ENCODE measurements at places on chromosomes 1 and 21. TPM values are rescaled to one million over a fixed set of nuclear protein-coding genes. Genes with fewer than 3 reads are reported as not detected.

Gene CIART
- total RNA-seq, result 6.3 TPM

Gene OR2T29
- not detected for total RNA-seq

Gene PCAT6
- 5.4 TPM for total RNA-seq

Gene RNF186
- total RNA-seq, result not detected

Gene PLA2G2C
- not detected for total RNA-seq

Gene FOXO6
- total RNA-seq, result 1.2 TPM

Gene FNBP1L
- 57.8 TPM for total RNA-seq

Gene ANKRD35
- total RNA-seq, result 0.07 TPM

Gene PAQR7
- 15.1 TPM for total RNA-seq

Gene CTSE
- total RNA-seq, result not detected

Gene CITED4
- 7.1 TPM for total RNA-seq

DNA sequence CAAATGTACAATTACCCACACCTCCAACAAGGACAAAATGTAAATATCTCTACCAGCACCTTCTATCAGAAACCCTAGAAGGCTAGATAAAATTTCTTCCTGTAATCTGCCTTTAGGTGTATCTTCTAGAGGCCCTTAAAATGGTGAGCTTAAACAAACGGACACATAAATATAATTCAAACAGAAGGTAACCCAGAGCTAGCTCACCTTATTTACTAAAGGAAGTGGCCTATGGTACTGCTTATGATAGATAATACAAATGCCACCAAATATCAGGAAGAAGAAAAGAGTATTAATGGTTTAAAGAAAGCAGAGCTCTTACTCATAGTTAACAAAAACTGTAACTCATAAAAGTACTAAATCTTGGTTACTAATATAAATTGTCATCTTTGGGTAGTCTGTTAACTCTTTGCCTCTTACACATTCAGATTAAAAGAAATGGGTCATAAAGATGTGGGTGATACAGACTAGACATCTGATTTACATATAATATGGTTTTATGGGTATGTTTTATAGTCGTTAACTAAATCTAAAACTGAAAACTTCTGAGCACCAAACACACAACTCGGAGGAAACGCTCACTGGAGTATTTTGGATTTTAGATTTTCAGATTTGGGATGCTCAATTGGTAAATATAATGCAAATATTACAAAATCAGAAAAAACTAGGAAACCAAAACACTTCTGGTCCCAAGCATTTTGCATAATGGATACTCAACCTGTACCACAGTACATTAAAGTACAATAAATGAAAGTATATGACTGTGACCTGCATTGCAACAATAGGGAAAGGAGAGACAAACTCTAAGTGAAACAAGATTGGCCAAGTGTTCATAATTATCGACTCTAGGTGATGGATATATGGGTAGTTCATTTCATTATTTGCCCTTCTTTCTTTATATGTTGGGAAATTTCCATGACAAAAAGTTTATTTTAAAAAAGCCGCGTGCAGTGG lies 23.2 kb downstream of the TRIT1 start:
- no peak for DNase-seq

- DNase-seq, result no peak
Measured at GRCh38 chr1:62240651-62241370, 46.2 kb downstream of the L1TD1 start.

DNA sequence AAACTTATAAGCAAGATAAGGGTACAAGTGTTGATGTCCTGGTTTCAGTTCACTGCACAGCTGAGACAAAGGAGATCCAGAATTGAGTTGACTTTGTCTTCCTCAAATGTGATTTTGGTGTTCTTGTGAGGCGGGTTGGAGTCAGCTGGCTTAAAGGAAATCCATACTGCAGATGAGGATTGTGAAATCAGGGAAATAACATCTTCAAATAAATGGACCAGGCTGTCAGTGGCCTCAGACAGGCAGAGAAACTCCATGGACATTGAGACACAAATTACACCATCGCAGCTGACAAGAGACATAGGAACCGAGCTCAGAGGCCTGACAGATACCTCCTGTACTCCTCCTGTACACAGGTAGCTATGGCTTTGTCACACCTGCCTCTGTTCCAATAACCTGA lies 27.0 kb upstream of the REG4 start:
- no peak for DNase-seq

GRCh38 chr21:29697555-29698193 lies 242.1 kb downstream of the GRIK1 start:
- peak; percentile 30 for DNase-seq

GRCh38 chr1:107593501-107594209 lies 371.3 kb downstream of the VAV3 start:
- DNase-seq, result no peak

- no peak for DNase-seq
Measured at GRCh38 chr1:229114850-229115365, 156.0 kb upstream of the RAB4A start.

DNA sequence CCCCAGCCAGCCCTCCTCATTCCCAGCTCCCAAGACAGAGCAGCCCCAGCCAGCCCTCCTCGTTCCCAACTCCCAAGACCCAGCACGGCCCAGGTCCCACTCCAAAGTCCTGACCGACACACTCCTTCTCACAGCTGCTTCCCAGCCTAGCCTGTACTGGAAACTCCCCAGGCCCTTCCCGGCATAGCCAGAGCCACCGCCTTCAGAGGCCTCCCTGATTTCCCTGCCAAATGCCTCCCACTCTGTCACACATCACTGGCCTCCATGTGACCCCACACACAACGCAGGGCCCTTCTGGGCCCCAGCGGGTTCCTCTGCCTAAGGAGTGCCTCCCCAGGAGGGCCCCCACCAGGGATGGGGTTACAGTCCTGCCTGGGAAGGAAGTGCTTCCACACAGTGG lies 2.8 kb downstream of the UBE2J2 start:
- DNase-seq, result peak; percentile 57

- peak; percentile 60 for DNase-seq
Measured at GRCh38 chr1:156583821-156584622, 4.5 kb downstream of the TTC24 start.

- no peak for DNase-seq
Measured at GRCh38 chr1:37621326-37621870, 13.3 kb downstream of the RSPO1 start.

DNA sequence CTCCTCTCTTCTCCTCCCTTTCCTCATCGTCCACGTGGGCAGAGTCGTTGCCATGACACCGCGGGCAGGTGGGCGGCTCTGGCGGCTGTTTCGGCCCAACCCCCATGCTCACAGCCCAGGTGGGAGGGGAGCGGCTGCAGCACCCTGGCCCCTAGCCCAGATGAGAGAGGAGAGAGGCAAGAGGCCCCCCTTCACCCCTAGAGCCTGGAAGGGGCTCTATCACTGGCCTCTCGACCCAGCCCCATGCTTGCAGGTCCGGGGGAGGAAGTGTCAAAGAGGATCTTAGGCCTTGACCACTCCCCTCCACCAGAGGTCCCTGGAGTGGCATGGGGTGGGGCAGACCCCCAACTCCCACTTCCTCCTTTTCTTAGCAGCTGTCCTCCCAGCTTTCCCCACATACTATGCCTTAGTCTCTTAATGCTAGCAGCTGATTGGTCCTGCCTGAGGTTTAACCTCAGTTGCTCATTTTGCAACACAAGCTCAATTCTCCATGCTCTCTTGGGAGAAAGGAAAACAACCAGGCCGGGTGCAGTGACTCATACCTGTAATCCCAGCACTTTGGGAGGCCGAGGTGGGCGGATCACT lies 10.4 kb downstream of the DLGAP3 start:
- no peak for DNase-seq

DNA sequence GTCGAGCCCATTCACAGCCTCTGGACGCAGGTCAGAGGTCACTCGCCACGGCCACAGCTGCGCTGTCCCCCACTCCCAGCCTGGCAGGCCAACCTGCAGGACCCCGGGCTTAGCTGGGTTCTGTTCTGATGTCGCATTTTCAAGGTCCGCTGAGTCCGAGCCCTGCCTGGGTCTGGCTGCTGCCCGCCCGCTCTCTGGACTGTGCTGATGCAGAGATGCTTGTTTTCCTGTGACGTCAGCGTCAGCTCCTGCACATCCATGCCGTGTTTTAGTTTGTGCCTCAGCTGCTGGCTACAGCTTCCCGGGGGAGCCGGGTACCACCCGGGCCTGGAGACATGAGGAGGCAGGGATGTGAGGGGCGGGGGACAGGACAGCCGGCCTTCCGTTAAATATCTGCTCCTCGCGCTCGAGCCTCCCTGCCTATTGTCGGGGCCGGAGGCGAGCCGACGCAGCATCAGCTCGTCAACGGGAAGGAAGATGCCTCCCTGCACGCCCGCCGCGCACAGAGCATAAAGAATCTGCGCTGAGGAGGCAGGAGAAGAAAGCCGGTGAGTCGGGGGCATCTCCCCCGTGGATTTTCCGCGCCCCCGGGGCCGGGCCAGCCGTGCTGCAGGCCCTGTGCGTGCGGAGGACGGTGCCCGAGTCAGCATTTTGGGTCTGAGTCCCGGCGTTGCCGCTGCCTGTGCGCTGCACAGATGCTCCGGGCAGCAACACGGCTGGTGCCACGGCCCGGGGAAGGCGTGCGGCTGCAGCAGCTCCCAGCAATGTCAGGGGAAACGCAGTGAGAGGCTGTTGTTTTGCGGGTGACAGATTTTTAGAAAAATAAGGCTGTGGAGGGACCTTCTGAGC lies 23.4 kb downstream of the PRKCZ start:
- DNase-seq, result peak; percentile 66

- DNase-seq, result no peak
Measured at GRCh38 chr1:97685360-97685759, 235.5 kb downstream of the DPYD start.

DNA sequence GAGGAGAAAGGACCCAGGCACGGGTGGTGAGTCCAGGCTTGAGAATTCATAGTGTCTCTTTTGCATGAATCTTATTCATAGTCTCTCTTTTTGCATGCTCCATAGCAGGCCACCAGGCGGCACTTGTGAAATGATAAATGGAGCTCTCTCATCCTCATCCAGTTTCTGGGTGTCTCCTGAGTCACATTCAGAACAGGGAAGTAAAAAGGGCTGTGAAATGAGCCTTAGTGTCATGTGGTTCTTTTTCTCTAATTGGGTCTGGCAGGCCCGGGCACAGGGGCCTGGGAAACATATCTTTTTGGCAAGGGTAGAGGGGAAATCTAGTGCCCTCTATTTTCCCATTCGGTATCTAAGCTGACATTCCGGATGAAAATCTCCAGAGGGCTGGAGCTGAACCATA lies 19.1 kb upstream of the NCF2 start:
- DNase-seq, result peak; percentile 55

DNA sequence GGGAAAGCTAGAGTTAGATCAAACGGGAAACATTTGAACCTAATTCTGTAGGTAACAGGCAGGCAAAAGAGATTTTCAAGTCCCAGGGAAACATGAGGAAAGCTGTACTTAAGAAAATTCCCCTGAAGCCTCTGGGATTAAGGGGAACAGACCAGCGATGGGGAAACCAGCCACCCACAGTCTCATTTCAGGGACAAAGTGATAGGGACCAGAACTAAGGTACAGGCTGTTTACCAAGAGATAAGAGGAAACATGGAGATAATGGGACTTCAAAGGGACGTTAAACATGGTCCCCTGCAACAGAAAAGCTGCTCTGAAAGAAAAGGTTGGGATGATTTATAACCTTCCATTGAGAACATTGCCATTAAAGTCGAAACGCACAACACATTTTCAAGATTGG lies 84.4 kb downstream of the NTPCR start:
- no peak for DNase-seq

GRCh38 chr1:58839147-58839795 lies 55.4 kb upstream of the JUN start:
- DNase-seq, result no peak

GRCh38 chr1:38045401-38046332 lies 926 bp downstream of the POU3F1 start:
- no peak for DNase-seq

GRCh38 chr1:3117879-3118278 lies 48.9 kb downstream of the PRDM16 start:
- no peak for DNase-seq

- no peak for DNase-seq
Measured at GRCh38 chr1:172498857-172499256, 34.1 kb upstream of the SUCO start.

GRCh38 chr1:78911956-78912880 lies 94.3 kb downstream of the ADGRL4 start:
- no peak for DNase-seq

DNA sequence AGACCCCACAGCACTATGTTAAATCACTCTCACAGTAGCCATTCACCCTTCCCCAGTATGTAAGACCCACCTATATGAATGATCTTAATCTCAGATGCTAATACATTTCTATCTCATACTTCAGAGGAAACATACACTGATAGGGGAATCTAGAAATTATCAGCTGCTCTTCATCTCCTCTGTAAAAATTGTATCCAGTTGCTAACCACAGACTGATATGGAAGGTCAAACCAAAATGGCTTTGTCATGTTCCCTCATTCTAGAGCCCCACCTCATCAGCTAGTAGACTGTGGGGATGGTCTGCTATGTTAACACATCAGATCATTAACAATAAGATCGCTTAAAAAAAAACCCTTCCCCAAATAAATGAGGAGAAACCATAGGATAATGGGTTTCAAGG lies 71.7 kb downstream of the UBR4 start:
- no peak for DNase-seq

- DNase-seq, result no peak
Measured at GRCh38 chr1:174219606-174220370, 60.5 kb downstream of the RABGAP1L start.

- DNase-seq, result no peak
Measured at GRCh38 chr1:100614570-100614969, 76.6 kb downstream of the GPR88 start.

- no peak for DNase-seq
Measured at GRCh38 chr1:231605149-231606100, 21.2 kb upstream of the DISC1 start.

DNA sequence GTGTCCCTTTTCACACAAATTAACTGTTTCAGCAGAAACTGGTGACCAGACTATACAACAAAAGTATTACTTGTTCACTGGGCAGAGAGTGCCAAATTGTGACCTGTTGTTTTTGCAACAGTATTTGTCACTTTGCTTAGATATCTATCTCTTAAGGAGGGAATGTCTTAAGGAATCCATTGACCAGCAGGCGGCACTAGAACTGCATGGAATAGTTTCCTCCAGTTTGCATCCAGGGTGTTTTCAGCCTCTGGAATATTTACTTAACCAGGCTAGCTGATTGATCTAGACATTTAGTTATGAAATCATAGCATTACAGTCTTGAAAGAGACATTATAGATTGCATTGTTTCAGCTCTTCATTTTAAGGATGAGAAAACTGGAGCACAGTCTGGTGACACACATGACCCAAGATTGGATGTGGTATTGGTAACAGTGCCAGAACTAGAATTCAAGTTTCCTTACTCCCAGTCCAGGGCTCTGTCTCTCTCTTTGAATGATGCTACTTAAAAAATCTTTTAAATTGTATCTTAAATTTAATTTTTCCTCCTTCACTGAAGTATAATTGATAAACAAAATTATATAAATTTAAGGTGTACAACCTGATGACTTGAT lies 16.9 kb downstream of the RPTN start:
- peak; percentile 36 for DNase-seq

GRCh38 chr21:36386031-36386642 lies 945 bp downstream of the CHAF1B start:
- DNase-seq, result no peak

DNA sequence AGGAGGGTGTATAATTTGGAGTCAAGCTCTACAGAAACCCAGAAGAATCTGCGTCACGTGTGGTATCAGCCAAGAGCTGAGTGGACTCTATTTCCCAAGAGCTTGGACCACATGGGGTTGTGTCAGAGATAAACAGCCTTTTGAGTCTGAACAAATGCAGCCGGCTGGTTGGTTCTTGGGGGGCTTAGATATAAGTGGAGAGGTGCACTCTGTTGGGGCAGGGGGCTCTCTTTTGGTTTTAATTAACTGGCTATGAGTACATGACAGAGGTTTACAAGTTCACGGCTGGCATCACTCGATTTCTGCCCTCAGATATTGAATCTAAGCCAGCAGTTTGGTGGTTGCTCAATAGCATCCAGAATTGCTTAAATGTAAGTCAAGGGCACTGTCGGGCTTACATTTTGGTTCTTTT lies 501 bp upstream of the MRAP start:
- no peak for DNase-seq
